ENCODE measurements at places on chromosomes 7 and 10.

- no peak for DNase-seq
Measured at GRCh38 chr7:31019509-31019908, 32.6 kb upstream of the ADCYAP1R1 start.

DNA sequence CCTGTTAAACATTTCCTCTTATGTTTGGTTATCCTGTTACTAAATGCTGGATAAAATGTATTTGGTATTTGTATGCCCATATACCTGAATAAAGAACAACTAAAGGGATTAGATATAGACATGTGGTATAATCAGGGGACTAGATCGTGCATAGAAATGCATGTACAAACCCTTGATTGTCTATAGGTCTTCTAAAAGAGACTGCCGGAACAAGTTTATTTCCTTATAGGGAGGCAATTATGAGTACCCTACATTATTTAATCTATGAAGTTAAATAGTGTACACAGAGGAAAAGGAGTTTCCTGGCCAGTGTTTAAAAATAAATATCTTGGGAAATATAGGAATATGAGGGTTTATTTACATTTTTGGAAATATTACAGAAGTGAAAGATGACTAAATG, 44.6 kb downstream of the CCSER2 start:
- DNase-seq, result no peak

- no peak for DNase-seq
Measured at GRCh38 chr7:17185690-17186070, 112.8 kb upstream of the AHR start.

GRCh38 chr10:110365356-110366143, 60.8 kb upstream of the SMNDC1 start:
- no peak for DNase-seq

DNA sequence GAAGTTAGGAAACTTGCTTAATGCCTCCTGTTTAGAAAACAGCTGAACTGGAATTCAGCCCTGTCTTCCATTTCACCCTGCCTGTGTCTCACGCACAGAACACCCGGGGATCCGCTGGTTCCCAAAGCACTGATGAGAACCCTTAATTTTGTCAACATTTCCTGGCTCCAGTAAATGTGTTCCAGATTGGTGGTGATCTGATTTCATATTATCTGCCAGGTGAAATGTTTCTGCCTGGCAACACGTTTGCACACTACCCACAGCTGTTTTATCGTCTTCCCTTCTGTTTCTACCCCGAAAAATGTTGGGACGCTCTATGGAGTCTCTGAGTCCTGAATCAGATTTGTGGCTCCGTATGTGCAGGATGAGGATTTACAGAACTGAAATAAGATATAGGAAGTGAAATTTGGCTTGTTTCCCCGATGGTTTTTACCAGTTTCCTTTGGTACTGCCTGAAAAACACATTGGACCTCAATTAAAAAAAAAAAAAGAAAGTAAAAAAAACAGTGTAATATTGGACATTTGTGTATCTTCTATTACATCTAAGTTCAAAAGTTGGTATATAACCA, 29.0 kb downstream of the MRC1 start:
- no peak for DNase-seq

DNA sequence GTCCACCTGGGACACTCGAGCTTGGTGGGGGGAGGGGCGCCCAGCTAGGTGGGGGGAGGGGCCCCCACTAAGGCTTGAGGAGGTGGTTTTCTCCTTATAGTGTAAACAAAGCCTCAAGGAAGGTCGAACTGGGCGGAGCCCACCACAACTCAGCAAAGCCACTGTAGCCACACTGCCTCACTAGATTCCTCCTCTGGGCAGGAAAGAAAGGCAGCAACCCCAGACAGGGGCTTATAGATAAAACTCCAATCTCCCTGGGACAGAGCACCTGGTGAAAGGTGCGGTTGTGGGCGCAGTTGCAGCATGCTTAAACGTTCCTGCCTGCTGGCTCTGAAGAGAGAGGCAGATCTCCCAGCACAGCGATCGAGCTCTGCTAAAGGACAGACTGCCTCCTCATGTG, 133.1 kb downstream of the SNX13 start:
- DNase-seq, result no peak

DNA sequence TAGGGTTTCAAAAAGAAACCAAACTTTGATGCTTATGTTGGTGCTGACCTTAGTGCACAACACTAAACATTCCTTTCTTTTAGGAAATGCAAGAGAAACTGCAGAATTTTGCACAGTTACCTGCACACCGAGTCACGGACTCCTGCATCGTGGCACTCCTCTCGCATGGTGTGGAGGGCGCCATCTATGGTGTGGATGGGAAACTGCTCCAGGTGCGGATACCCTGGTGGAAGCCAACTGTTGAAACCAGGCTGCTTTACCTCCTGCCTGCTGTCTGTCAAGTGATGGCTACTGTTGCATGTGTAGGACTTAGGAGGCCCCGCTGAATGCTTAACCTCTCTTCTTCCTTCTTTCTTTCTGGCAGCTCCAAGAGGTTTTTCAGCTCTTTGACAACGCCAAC, 11.7 kb downstream of the CASP2 start:
- DNase-seq, result no peak

GRCh38 chr7:150420242-150420641, 30.2 kb upstream of the GIMAP8 start:
- DNase-seq, result no peak

GRCh38 chr7:141978351-141978750, 4.8 kb upstream of the TAS2R38 start:
- no peak for DNase-seq

GRCh38 chr7:151310578-151310977, 31.0 kb upstream of the NUB1 start:
- DNase-seq, result no peak

- no peak for DNase-seq
Measured at GRCh38 chr7:152514771-152515105, 78.9 kb upstream of the KMT2C start.

GRCh38 chr7:111982133-111982532, 224.1 kb downstream of the DOCK4 start:
- DNase-seq, result no peak

DNA sequence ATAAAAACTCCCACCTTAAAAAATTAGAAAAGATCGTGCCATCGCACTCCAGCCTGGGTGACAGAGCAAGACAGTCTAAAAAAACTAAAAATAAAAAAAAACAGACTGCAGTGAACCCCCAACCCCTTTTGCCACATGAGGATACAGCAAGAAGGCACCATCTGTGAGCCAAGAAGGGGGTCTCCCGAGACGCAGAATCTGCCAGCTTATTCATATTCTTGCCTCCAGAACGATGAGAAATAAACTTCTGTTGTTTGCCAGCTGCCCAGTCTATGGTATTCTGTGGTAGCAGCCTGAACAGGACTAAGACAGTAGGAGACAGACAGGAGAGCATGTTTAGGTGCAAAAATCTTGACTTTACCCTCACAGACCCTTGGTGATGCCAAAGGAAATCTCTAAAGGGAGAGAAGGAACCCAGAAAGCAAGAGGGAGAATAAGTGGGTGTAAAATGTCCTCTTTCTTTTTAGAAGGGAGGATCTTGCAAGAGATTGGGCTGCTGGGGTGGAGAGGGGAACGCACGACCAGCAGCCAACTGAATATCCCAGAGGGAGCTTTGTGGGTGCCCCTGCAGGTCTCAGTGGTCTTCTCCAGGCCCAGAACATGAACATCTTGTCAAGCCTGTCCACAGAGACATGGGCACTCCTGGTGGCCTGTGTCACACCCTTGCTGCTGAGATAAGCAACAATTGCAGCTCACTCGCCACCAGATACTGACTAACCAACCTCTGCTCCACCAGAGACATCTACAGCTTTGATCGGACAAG, 400.7 kb upstream of the FOXK1 start:
- DNase-seq, result no peak

DNA sequence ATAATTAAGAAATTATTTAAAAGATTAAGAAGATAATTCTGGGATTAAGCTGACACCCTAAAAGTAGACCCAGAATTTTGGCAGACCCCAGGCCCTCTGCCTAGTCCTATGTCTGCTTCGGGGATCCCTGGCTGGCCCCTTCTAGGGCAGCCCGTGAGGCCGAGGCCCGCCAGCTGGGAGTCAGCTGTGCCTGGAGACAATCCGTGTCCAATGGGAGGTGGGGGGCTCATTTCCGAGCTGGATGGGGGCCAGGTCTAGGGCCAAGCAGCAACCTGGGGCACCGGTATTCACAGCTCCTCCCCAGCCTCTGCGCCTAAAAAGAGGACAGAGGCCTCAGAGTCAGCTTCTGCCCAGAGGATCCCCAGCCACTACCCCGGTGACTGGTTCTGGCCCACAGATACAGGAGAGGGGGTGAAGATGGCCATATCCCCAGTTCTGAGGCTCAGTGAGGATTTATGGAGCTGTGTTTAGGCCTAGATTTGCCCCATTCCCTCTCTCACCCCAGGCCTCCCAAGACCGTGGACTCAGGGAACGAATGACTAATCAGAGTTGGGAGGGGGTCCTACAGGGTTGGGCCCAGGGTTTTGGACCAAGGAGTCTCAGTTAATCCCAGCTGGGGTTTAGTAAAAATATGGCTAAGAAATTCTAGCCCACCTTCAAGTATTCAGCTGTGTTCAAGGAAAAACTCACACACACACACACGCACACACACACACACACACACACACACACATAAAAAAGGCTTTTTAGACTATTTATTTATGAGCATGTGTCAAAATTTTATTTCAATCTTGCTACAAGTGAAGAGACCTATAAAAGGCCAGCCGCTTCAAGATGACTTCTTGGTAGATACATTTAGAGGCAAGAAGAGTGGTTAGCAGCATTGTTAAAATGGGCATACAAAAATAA, 37.4 kb upstream of the LBX1 start:
- no peak for DNase-seq

DNA sequence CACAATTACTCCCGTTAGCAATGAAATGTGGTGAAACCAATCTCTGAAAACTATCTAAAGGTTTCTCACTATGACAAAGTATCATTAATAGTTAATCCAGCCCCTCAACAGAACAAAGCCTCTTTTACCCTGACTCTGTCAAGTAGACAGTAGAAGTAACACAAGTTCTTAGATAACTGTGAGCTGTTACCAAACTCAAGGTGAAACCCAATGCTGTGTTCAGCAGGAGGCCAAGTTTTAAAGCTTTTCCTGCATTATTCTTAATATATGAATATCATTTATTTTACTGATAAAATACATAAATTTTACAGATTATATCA, 109.1 kb downstream of the SRPK2 start:
- DNase-seq, result no peak

- no peak for DNase-seq
Measured at GRCh38 chr10:29794776-29795611, 160.2 kb upstream of the SVIL start.

DNA sequence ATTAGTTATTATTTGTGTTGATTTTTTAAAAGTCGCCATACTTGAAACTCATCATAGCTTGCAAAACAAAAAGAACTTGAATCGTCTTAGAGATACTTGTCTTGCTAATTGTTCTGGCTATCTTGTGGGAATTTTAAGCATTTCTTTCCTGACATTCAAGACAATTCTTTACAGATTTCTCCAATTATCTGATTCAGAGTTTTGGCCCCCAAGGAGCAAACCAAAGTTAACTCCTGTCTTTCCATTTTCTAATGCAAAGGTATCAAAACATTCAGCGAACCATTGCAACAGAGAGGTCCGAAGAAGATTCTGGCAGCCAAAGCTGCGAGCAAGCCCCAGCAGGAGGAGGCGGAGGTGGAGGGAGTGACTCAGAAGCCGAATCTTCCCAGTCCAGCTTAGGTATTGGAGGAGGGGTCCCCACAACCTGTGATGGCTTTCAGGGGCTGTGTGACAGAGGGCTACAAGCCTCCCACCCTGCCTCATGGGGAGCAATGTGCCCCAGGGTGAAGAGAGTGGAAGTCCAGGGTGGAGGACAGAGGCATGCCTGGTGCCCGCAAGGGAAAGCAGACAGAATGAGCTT, 119.4 kb upstream of the STK17A start:
- no peak for DNase-seq

GRCh38 chr7:74254858-74255379, 720 bp upstream of the RFC2 start:
- no peak for DNase-seq

GRCh38 chr10:5325076-5325475, 39.7 kb upstream of the UCN3 start:
- DNase-seq, result no peak

GRCh38 chr10:132466520-132467463, 69.8 kb downstream of the PWWP2B start:
- no peak for DNase-seq

DNA sequence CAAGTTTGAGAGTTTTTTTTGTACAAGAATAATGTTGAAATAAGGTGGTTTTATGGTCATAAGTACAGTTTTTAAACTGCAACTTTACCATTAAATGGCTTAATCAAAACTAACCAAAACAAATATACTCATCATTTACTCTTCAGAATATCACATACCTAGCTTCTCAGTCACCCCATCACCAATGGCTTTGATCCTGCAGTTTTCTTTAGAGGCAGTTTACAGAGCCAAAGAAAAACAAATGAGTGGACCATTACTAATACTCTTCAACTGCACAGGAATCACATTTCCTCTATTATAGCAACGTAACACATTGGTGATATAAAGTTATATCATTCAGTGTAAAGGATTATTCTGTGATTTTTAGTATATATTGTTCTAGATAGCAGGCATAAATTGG, 576.1 kb upstream of the LRRTM3 start:
- no peak for DNase-seq

DNA sequence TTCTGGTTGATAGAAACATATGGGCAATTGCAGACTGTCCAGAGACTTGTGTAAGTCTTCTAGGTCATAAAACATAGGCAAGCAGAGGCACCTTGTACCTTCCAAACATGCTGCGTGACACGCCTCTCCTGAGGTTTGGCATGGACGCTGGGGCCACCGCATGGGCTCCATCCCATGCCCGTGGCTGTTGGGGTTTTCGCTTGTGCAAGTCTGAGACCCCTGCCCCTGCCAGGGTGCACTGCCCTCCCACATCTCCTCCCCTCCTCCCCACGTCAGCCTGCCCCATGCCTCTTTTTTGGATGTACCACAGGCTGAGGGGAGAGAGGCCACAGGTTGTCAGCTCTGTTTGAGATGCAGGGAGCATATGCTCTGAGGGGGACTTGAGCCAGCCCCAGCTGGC, 19.0 kb downstream of the EIF3B start:
- no peak for DNase-seq

GRCh38 chr10:6037422-6037821, 24.7 kb downstream of the IL2RA start:
- DNase-seq, result no peak

- DNase-seq, result no peak
Measured at GRCh38 chr7:86942081-86942480, 117.4 kb downstream of the ELAPOR2 start.

DNA sequence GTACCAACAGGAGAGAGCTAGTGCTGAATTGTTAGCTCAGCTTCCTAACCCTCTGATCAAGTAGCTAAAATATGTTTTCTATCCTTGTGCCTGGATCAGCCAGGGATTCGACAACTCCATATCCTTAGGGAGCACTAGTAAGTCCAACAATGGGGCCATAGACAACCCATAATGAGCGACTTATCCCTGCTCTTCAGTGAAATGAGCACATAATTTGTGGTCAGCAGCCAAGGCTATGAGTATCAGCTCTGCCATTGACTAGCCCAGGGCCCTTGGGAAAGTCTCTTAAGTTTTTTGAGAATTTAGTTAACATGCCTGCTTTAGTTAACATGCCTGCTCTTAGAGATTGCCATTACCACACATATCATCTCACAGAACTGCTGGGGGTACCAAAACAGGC, 39.3 kb downstream of the COL1A2 start:
- DNase-seq, result no peak

Data from amygdala (tissue), 56 donors.